Ovary (tissue), 10 donors: ENCODE measurements at places on chromosomes 4 and X.
A peak's percentile ranks its signal among the peaks of the same experiment; 100 is the strongest.

GRCh38 chrX:44428989-44429627, 85.6 kb upstream of the EFHC2 start:
- DNase-seq, result no peak

DNA sequence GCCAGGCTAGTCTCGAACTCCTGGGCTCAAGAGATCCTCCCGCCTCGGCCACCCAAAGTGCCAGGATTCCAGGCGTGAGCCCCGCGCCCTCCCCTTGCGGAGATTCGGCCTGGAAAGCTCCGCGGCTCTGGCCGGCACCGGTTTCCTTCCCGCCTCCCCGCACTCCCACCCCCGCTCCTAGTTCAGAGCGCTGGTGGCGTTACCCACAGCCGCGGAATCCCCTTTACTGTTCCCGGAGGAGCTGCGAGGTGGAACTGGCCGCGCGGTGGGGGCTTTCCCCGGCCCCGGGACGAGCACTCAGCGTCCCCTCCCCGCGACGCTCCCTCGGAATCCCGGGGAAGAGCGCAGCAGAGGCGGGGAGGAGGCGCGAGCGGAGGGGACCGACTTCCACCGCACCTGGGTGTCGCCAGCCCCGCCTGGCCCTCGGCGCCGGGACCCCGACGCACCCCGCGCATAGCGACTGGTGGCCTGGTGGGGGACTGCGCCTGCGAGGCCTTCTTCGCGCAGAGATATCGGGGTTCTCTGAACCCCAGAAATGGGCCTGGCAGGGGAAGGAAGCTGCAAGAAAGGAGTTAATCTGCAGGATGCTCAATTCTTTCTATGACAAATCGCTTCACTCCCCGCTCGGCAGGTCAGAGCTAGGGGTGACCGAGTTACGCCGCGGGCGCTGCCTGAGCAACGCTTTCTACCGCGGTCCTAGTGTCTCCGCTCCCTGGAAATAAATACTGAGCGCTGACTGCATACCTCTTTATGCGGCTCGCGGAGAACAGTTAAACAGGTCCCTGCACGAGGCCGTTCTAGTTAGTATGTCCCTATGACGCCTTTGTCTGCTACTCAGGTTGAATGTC, 14.6 kb upstream of the SLC25A4 start:
- peak; percentile 59 for DNase-seq

GRCh38 chrX:118603981-118604380, 108.4 kb downstream of the DOCK11 start:
- DNase-seq, result no peak

DNA sequence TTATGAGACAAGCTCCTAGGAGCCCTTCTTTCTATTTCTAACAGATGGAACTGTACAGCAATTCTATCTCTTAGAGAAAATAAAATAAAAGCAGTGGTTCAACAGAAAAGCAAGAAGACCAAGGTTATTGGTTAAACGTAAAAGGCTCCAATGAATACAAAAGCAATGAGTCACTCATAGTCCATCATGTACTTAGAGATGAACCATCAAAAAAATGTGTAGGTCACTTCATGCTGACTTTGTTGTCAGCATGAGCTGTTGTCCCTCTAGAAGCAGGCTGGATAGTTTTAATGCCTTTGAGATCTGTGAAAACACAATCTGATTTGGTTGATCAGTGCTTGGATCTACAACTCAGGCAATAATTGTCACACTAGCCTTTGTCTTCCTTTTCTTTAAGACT, 378.6 kb upstream of the ANXA10 start:
- no peak for DNase-seq

DNA sequence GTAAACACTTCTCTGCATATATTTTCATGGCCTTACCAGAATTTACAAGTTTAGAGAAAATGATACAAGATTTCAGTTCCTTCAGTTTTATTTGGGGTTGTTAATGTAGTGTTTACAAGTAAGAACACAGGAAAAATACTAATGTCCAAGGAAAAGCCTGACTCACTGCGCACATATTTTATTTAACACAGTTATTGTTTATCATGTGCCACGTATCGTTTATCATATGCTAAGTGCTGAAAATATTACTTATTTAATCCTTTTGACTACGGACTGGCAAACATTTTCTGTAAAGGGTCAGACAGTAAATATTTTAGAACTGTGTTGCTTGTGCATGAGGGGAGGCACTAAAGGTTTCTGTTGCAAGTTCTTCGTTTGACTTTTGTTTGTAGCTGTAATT, 794 bp downstream of the HSD17B13 start:
- no peak for DNase-seq

- DNase-seq, result no peak
Measured at GRCh38 chr4:112031712-112032328, 113.4 kb upstream of the FAM241A start.

- DNase-seq, result no peak
Measured at GRCh38 chrX:130728208-130728607, 174.8 kb downstream of the ENOX2 start.

- no peak for DNase-seq
Measured at GRCh38 chr4:56531823-56532222, 26.2 kb downstream of the ARL9 start.

DNA sequence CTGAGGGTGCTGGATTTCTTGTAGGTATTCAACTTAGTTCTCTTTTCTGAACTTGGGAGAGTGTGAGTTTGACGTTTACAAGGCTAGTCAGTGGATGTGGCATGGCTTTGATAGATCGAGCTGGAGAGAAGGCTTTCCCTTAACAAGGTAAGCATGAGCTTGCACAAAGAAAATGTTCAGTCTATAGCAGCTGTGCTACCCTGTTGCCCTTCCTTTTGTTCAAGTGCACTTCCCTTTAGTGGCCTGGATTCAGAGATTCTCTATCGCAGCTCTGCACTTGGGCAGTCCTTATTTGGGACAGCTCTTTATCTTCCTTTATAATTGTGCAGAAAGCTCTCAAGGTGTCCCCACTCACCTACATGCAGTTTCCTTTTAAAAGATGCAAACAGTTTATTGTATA, 198.0 kb downstream of the ARHGAP24 start:
- DNase-seq, result no peak

DNA sequence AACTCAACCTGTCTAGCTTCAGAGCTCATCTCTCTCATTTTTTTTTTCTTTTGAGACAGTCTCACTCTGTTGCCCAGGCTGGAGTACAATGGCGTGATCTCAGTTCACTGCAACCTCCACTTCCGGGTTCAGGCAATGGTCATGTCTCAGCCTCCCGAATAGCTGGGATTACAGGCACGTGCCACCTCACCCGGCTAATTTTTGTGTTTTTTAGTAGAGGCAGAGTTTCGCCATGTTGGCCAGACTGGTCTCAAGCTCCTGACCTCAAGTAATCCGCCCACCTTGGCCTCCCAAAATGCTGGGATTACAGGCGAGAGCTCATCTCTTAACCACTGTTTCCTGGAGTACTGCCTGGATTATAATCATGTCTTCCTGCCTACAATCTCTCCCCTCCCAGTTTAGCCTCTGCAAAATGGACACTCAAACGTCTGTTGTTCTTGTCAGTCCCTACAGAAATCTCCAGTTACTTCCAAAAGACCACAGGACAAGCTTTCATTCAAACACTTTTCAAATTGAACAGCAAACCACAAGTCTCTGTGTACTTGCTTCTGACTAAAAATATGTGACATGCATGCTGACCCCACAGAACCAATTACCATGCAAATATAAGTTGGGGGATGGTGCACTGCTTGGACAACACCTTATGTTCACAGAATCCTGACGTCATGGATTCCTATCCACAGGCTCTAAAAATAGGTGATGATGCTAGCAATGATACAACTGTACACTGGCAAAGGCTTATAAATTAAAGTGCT, 137.2 kb downstream of the SH3KBP1 start:
- DNase-seq, result no peak

DNA sequence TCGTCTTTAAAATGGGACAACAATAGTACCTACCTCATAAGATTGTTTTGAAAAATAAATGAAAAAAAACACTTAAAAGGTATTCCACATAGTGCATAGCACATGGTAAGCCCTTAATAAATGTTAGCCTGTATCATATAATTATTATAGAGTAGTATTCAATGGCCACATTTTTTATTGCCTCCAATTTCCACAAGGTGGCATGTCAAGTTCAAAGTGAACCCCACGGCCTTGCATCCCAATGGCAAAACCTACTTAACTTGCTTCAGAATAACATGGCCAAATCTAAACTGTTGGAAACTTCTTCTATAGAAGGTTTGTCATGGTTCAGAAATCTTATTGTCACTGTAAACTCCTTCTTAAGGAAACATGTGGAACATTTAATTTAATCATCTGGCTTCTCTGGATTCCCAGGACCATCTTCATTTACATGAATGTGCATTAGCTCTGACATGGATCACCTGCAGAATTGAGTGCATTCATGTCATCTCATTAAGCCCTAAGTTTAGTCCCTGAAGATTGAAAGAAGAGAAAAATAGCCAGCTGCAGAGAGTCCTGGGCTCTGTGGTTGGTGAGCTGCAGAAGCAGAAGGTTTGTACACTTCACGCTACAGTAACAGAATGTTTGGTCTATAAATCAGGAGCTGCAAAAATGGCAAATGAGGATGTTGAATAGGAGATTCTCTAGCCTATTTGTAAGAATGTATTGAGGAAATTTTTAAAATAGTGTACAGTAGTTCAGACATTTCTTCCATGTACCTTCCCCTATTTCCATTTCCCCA, 61.0 kb downstream of the ANXA3 start:
- no peak for DNase-seq

GRCh38 chr4:157075811-157076577, at the start of gene GLRB:
GLRB (plus strand) TSS chr4:157076150; CDS start chr4:157078025, 1,875 bp downstream.
- DNase-seq, result no peak

- no peak for DNase-seq
Measured at GRCh38 chr4:184897895-184898294, 72.1 kb upstream of the ACSL1 start.

DNA sequence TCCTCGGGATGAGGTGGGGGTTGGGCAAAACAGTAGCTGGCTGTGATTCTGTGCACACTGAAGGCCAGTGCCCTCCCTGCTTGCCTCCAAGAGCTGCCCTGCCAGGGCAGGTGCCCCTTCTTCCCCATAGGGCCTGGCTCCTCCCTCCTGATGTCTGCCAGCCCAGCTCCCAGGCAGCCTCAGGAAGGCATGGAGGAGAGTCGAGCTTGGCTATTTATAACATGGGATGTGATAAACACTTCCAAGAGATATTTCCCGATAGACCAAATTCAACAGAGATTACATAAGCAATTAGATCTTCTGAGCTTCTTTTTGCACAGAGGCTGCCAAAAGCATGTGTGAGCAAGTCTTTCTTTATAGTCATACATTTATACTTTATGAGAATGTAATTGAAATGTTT, 45.3 kb upstream of the PJA1 start:
- no peak for DNase-seq

DNA sequence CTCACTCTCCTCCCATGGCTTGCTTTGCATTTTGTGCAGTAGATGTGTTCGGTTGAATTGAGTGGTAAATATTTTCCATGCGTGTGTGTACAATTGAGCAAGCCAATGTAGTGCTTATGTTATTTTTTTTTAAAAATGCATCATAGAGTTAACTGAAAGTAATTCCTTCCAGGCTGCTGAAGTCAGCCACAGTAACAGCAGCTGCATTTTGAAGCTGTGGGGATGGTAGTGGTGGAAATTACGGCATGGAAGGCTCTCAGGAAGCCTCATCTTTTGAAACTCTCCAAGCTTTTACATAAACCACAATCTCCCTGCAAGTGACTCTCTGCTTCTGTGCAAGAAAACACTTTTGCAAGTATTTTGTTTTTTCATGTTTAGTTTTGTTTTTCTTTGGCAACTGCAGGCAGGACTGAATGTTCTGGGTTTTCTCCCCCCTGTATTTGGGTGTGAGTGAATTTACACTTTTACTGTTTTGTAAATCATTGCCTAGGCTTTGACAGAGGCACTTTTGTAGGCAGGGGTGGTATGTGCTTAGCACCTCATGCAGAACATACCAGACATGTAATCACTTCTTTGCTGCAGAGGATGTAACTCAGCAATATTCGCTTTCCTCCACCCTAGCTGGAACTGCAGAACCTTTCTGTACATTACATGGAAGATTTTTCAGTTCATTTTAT, 56.2 kb downstream of the LRRC66 start:
- no peak for DNase-seq

DNA sequence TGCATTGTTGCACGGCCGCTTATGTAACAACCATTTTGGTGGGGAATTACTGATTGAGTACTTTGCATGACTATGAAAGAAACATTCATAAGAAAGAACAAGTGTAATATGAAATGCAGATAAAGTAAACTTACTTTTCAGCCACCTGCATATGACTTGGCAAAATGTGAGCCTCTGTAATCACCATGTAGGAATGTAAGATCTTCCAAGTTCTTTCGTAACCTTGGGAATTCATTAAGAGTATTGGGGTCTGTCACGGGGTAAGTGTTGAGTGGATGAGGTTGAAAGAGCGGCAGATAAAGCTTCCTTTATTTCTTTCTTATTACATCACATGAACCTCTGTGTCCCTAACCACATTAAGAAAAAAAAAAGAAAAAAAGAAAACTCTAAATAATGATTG, 348.5 kb upstream of the NR3C2 start:
- no peak for DNase-seq

GRCh38 chrX:29348288-29348687, 761.0 kb downstream of the IL1RAPL1 start:
- DNase-seq, result no peak

GRCh38 chr4:177064729-177065394, 244.8 kb upstream of the NEIL3 start:
- no peak for DNase-seq

GRCh38 chr4:189497516-189497915, 443.2 kb upstream of the FRG1 start:
- DNase-seq, result no peak

DNA sequence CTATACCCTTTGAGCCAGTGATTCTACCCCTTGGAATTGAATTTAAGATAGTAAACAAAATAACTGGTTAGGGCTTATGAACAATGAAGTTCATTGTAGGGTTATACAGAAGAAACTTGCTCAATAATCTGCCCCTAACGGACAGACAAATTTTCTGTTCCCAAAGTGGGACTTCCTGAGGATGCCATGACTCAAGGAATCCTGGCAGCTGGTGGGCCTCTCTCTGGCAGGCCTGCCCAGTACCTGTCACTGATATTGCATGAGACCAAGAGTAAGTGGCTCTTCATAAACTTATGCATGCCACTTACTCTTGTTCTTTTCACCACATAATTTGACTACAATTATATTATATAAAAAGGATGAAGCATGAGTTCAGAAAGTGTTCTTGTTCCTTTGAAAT, 41.5 kb downstream of the GPRIN3 start:
- DNase-seq, result no peak

- DNase-seq, result no peak
Measured at GRCh38 chr4:89641367-89641687, 195.6 kb downstream of the SNCA start.

DNA sequence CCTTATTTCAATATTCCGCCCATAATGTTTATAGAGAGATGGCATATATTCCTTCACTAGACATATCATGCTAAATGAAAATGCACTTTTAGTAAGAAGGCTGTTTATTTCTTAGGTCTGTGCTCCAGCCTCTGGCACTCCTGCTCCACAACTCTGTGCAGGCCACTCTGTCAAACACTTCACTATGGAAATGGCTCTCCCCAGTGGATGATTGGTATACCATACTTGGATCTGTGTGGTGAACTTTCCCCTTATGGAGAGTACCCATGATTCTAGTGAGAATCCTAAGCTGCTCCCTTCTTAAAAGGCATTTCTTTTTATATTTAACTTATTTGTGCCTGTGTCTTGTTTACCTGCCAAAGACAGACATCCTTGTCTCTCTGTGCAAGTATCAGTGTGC, 480.1 kb upstream of the GALNT7 start:
- no peak for DNase-seq
